ENCODE measurements at places on chromosomes 3 and 15.

GRCh38 chr3:185176750-185177359 lies 24.0 kb upstream of the C3orf70 start:
- peak; percentile 69 for DNase-seq

- no peak for DNase-seq
Measured at GRCh38 chr3:29936054-29936453, 655.2 kb downstream of the RBMS3 start.

DNA sequence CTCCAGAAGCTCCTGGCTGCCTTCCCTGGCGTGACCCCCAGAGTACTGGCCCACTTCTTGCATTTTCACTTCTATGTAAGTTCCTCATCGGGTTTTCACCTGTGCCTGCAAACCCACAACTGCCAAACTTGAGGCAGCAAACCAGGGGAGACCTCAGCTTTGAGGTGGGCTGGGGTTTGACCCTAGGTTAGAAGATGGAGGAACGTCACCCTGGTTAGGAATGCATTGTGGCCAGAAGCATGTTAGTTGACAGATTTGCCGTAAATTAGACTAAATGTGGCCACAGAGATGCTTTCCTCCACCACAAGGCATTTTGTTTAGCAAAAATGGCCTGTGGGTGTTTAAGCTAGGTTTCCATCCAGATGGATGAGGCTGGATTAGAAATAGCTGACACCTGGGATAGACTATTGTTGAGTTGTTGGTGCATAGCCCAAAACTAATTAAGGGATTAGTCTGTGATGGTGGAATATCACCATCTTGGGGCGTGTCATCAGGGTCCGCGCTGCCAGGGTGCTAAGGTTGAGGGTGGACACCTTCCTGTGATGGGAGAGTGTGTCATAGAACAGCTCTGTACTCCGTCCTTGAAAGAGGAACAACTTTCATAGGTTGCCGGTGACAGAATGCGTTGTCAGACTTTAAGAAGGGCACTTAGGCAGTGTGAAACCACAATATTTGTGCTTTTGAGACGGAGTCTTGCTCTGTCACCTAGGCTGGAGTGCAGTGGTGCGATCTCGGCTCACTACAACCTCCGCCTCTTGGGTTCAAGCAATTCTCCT lies 3.6 kb downstream of the NISCH start:
- DNase-seq: no peak

DNA sequence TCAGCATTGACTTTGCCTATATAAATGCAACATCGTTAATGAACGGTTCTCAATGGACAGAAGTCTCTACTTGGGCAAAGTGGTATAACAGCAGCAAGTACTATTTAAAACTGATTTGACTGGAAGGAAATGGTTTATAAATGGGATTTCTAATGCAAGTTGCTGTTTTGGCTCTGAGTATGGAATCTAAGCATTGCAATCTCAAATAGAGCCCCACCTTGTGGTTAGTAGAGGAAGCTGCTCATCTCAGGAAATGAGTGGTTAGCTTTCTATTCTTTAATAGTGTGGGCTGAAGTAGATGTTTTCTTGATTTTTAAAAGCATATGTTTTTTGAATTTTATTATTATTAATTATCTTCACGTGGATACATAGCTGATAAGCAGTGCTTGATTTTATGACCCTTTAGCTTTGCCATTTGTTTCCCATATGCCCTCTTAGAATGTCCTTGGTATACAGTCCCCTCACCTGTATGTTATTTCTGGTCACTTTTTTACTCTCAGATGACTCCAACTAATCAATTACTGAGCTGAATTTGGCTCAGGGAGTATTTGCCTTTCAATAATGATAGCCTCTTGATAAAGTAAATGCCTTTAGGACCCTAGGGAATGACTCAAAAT lies 67.1 kb downstream of the OXSM start:
- peak; percentile 22 for DNase-seq

- peak; percentile 30 for DNase-seq
Measured at GRCh38 chr3:43870120-43870519, 179.4 kb downstream of the ABHD5 start.

GRCh38 chr3:33061782-33062181 lies 35.2 kb downstream of the GLB1 start:
- DNase-seq: no peak

DNA sequence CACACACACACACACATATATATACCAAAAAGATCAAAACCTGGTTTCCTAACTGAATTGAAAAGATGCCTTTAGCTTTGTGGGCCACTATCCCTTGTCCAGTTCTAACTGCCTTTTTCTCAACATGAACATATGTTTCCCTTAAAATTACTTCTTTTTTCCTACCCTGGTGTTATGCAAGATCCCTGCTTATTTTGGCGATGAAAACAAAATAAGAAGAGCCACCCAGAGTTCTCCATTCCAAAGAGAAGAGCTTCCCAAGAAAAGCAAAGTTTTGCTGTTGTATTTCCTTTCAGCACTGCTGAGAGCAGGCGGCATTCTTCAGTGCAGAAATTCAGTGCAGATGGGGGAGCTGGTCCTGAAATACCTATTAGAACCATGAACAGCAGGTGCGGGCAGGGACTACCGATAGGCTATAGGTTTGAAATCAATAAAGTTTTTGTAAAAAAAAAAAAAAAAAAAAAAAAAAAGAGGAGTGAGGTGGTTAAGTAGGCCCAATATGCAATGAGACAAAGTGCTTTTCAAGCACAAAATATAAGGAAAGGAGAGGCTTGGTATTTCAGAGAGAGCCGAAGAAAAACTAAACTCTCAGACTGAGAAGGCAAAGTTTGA lies 238.0 kb downstream of the FOXP1 start:
- peak; percentile 76 for DNase-seq

- DNase-seq: no peak
Measured at GRCh38 chr3:29889215-29889614, 608.3 kb downstream of the RBMS3 start.

- DNase-seq: peak; percentile 89
Measured at GRCh38 chr15:49421991-49422390, 1.1 kb upstream of the FGF7 start.

DNA sequence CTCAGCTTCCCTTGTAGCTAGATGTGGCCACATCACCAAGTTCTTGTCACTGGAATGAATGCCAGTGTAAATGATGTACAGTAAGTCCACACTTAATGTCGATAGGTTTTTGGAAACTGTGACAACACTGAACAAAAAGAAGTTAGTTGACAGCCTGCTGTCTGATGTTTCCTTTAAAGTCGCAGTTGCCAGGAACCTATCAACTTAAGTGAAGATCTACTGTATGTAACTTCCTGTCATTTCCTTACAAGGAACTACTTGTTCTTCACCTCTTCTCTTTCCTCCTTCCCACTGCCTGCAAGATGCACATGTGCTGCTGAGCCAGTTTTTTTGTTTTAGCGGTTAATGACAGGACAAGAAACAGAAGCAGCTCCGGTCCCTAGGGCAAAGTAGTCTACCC lies 44.6 kb downstream of the HDGFL3 start:
- no peak for DNase-seq

DNA sequence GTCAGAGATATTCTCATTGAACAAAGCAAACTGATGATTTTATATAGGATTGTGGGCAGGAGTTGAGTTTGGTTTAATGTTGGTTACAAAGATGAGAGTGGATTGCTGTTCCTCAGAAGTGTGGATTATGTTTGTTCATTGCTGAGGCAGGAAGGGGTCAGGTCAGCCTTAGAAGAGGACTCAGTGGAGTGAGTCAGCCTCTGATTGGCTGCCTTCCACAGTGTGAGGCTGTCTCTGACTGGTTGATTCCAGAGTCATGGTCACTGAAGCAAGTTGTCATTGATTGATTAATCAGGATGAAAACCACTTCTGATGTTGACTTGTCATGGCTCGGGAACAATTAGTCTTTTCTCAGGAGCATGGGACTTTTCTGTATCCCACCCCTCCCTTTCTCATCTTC lies 36.2 kb downstream of the KBTBD12 start:
- DNase-seq: no peak

DNA sequence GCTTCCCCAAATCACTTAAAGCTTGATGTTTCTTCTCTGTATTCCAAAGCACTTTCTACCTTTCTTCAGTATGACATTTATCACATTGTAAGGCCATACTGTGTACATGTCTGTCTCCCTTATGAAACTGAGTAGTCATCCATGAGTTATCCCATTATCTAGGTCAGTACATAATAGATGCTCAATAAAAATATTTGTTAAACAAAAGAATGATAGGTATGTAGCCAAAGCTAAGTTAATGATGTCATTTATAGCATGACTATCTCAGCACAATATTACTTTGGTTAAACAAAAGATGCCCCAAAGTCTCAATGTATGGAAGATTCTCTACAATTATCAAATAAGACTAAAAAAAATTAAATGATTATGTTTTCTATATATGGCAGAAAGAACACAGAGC lies 3.1 kb upstream of the TMCO5A start:
- no peak for DNase-seq

- peak; percentile 53 for DNase-seq
Measured at GRCh38 chr3:75260-75659, 121.3 kb upstream of the CHL1 start.

- DNase-seq: no peak
Measured at GRCh38 chr3:39448506-39449233, 18.8 kb upstream of the MOBP start.

GRCh38 chr3:147210676-147211075 lies 195.7 kb downstream of the ZIC4 start:
- no peak for DNase-seq

Measured in muscle of leg (tissue), 16 donors.